Activated CD4-positive, alpha-beta T cell treated with anti-CD3 and anti-CD28 coated beads for 1 hour (primary cell): ENCODE measurements at places on chromosomes 3 and 15.

GRCh38 chr3:158381262-158381868, 189.6 kb upstream of the MLF1 start:
- no peak for DNase-seq

DNA sequence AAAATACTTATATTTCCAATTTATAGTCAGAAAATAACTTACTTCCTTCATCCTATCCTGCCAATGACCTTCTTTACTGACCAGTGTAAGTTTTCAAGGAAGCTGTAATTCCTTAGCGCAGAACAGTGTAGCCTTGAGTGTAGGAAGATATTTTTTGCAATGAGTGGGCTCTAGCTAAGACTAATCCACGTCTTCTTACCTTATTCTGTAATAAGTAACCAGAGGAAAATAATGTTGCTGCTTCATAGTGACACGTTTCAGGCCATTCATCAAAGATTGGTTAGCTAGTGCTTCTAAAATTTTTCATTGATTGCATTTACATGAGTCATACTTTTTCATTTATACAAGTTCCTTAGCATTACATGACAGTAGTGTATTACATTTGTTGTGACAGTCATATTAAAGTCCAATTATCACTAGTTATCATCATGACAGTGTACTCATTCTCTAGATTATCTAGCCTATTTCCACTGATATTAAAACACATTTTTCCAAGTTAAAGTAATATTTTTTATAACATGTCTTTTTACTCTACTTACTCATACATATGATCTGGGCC, 403.8 kb upstream of the EPHA3 start:
- no peak for DNase-seq

DNA sequence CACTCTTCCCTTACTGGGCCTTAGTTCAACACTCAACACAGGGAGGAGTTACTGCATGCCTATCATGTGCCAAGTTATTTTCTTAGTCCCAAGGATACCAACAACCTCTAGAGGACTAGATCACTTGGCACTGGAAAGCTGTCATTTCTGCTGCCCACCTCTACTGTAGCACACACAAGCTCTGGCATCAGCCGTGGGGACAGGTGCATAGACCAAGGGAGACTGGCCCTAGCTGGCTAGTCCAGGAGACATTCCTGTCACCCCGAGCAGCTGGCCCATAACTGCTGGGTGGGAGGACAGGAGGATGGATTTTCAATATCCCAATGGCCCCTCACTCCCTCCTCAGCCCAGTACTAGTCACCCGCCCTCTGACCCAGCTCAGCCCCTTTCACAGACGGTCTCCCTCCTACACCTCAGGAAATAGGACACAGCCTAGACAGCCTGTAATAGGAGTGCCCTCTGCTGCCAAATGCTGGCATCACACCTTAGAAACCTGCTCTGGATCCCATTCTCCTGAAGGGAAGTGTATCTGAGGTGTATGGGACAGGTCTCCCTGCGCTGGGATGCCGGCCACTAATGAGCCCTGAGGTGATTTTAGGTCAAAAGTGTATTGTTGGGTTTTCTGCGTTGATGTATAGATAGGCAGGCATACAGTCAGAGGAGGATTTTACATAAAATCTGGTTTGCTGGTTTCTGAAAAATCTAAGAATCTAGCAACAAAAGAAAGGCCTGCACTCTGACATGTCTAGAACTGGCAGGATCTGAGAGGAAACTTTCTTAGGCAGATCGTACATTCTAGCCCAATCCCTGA, 3.4 kb upstream of the DZIP1L start:
- DNase-seq: peak; percentile 27

DNA sequence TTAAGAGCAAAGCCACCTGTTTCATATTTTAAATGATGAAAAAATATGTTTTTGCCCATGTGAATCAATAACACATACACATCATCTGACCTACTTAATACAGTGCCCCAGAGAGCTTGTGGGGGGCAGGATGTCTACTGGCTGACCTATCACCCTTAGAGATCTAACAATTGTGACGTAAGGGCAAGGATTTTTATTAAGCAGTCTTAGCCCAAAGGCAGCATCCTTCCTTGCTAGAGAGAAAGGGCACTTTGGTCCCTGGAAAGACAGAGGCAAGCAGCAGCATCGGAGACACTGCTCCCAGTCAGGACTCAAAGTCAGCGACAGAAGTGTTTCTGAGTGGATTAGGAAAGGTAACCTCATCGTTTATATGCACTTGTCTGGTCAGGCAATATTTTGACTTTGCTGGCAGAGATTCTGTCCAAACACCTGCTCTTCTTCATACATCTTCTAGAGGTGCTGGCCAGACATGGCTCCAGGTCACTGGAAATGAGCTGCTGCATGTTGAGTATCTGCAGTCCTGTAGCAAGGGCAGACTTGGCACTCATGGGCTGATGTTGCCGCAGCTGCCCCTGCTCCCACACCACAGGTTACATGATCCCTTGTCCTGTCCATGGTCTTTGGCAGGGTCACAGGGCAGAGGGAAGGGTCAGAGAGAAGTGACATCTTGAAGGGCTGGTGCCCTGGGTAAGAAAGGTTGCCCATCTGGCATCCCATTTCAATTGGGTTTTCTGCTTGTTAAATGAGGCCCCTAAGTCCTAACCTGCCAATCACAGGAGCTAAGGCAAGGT, 1.8 kb downstream of the CXCR6 start:
- no peak for DNase-seq

GRCh38 chr15:47652328-47652727, 65.0 kb upstream of the SEMA6D start:
- no peak for DNase-seq

- no peak for DNase-seq
Observed at GRCh38 chr3:13069495-13069894, 3.7 kb downstream of the IQSEC1 start.

DNA sequence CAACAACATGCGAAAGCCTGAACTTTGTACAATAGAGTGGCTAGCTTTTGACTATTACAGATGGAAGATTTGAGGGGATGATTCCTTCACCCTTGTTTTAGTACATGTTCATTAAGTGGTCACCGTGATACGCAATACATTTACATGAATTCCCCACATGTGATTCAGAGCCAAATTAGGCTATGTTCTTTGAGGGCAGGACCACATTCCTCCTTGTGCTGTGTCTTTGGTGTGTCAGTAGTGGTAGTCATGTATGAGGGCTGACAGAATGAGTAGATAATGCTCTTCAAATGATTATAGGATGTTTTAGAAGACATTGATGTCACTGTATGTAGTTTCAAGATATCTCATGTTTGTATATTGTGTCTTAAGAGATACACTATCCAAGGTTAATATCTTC, 12.1 kb downstream of the PTPRG start:
- DNase-seq: no peak

DNA sequence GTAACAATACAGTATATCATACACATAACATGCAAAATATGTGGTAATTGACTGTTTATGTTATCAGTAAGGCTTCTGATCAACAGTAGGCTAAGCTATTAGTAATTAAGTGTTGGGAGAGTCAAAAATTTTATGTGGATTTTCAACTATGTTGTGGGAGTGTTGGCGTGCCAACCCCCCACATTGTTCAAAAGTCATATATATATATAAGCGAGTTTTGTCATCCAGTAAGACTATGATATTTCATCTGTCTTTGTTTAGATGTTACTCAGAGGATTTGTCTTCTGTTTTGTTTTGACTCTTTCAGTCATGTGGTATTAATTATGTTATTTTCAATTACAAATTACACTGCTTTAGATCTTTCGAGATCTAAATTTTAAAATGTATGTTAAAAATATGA, 51.0 kb upstream of the RAP2B start:
- DNase-seq: no peak

DNA sequence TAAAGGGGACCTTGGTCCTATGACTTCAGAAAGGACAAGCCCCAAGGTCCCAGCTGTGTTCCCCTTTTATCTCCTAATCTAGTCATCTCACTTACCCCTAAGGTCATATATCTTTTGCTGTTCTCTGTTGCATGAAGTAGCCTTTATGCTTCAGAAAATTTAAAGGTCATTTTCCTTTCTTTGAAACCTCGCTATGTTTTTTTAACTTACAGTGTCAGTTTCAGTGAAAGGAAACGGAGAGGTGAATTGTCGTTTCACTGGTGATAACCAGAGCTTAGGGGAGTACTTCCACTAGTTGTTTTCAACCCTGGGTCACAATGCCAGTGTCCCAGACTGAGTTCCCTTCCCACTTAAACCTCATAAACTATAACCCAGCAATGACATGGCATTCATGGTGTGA, 357.4 kb downstream of the GAP43 start:
- no peak for DNase-seq

GRCh38 chr15:59116141-59116540, 11.2 kb downstream of the CCNB2 start:
- DNase-seq: no peak

DNA sequence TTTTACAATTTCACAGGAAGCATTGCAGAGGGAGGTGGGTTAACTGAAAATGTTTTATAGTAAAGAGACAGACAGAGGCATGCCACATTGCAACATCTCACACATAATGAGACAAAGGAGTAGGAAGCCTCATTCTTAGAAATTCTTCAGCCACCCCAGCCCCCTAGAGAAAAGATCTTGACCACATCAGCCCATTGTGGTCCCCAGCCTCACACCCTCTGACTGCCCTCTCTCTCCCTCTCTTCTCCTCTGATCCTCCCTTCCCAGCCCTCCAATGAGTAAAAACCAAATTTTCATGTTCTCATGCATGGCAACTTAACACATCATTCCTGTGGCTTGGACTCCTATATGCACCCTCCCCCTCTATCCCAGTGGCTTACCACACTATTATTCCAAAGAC, 174.1 kb downstream of the UACA start:
- no peak for DNase-seq

DNA sequence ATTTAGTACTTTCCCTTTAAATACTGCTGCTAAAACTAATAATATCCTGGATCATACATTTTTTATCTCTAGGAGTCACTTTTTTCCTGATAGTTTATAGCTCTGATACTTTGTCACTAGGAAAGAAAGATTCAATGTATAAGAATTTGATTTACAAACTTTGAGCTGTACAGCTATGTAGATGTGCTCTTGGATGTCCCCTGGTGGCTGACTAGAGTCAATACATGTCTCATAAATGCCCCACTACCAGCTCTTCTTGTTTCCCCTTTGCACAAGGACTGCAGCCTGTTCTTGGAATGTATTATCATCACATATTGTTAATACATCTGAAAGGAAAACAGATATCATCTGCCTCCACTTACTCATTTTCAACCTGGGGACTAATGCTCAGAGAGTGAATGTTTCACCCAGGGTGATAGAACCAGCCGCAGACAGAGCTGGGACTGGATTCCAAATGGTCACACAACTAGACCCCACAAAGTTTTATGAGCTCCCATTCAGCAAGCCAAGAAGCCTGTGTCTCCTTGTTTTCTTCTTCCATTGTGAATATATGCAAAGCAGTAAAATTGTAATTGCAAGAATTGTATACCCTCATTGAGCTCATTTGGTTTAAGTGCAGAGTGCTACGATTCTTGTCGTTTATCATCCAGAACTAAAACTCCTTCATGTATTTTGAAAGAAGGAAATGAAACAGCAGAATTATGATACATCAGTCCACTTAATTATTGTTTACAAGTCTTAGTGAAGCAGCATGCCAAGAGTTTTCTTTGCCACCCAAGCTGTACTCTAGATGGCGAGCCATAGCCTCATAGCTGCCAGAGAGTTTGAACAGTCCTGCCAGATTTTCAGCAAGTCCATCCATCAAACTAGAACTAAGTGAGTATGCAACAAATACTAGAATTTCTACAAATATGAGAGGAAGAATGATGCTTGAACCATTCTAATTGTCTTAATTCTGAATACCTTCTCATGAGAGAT, 261.6 kb upstream of the LMCD1 start:
- DNase-seq: no peak

GRCh38 chr15:57667171-57667849, 39.2 kb upstream of the POLR2M start:
- no peak for DNase-seq
